ENCODE measurements at places on chromosomes 6 and 20.

DNA sequence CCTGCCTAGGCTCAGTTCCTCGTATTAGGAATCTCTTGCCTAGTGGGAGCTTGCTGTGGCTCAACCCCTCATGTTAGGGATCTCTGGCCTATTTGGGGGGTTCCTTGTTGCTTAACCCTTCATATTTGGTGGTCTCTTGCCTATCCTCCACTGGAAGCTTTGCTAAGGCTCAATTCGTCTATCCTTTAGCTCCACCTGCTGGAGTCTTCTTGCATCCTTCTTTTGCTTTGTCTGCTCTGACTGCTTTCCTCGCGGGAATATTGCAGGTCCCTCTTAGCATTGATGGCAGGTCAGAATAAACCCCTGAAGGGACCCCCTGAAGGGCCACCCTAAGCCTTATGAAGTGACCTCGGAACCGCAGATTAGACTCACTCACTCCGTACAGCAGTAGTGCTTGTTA lies 203.0 kb upstream of the TBX18 start:
- DNase-seq, result no peak

DNA sequence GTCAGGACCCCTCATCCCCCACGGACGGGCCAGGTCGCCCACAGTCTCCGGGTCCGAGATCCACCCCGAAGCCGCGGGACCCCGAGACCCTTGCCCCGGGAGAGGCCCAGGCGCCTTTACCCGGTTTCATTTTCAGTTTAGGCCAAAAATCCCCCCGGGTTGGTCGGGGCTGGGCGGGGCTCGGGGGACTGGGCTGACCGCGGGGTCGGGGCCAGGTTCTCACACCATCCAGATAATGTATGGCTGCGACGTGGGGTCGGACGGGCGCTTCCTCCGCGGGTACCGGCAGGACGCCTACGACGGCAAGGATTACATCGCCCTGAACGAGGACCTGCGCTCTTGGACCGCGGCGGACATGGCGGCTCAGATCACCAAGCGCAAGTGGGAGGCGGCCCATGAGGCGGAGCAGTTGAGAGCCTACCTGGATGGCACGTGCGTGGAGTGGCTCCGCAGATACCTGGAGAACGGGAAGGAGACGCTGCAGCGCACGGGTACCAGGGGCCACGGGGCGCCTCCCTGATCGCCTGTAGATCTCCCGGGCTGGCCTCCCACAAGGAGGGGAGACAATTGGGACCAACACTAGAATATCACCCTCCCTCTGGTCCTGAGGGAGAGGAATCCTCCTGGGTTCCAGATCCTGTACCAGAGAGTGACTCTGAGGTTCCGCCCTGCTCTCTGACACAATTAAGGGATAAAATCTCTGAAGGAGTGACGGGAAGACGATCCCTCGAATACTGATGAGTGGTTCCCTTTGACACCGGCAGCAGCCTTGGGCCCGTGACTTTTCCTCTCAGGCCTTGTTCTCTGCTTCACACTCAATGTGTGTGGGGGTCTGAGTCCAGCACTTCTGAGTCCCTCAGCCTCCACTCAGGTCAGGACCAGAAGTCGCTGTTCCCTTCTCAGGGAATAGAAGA lies 978 bp downstream of the HLA-A start:
- DNase-seq, result no peak

GRCh38 chr6:82363428-82364086 lies at the start of gene TPBG:
TSS of gene TPBG (plus strand) at chr6:82363817. CDS start at chr6:82364962, 1,145 bp downstream.
- DNase-seq, result peak; percentile 36

DNA sequence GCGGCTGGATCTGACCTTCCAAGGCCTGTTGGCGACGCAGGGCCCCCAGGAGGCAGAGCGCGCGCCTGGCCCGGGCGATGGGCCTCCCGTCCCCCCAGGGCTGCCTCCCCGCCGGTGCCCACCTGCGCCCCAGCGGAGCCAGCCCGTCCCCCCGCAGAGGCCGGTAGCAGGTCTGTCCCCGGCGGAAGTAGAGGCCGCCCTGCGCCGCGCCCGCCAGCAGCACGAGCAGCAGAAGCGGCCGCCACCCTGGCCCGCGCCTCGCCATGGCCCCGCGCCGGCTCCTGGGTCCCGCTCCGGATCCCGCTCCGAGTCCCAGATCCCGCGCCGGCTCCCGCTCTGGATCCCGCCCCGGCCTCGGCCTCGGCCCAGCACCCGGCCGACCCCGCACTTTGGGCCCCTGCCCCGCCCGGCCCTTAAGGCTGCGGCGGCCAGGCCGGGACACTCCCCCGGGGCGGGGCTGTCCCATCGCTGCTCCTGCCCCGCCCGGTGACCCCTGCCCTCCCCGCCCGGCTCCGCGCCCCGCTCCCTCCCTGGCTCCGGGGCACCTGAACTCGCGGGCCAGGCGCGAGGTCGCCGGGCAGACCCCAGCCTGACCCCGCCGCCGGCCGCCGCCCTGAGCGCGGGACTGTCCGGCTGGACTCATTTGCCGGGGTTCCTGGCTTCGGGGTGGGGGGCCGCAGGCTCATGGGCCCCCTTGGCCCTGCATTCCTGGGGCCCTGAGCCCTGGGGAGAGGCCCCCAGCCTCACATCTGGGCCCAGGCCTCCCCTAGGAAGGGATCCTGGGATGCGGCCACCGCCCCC lies at the start of gene CTSZ:
Gene CTSZ (minus strand): TSS at position 391 of the 801 bp plus-strand sequence. CDS start 126 bp downstream, at position 265.
- DNase-seq, result no peak

DNA sequence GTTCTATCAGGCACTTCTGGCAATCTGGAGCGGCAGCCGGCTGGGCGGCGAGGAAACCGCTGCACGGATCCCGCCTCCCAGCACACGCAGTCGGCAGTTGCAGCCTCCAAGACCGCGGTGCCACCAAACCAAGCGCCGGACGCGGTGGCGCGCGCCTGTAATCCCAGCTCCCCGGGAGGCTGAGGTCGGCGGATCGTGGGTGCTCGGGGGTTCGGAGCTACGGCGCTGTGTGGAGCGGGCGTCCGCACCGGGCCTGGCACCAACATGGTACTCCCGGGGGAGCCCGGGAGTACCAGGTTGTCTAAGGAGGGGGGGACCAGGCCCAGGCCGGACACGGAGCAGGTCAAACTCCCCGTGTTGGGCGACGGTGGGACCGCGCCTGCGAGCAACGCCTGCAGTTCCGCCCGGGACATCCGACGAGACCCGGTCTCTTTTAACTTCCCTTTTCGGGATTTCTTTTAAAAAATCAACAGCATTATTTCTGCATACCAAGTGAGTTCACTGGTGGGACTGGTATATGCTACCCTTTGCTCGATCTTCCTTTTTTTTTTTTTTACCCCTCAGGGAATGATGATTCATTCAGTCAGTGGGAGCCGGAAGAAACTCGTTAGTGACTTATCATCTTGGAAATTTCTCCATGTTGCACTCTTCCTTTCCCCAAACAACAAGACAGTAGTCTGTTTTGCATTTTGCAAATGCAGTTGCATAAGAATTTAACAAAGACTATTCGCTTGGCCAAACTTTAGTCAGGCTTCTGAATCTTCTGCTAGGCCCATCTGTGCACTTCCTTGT lies 27.6 kb downstream of the ZNF311 start:
- DNase-seq, result no peak

DNA sequence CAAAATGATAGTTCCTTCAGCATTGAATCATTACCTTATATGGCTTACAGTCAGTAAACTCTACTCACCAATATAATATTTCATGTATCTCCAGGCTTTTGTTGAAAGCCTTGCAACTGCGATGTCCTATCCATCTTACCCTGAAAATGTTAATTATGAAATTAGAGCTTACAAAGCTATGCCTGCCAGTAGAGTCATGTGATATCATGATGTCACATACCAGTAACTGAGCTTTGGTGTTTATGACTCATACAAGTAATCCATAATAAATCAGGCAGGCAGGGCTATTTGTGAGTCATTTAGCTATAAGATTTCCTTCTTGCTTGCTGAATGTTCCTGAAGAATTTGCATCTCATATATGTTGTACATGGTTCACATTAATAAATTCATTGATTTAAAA lies 44.9 kb upstream of the FAM83B start:
- no peak for DNase-seq

Measured in left renal pelvis (tissue), 4 donors.